ENCODE measurements at places on chromosomes 1 and 21.

DNA sequence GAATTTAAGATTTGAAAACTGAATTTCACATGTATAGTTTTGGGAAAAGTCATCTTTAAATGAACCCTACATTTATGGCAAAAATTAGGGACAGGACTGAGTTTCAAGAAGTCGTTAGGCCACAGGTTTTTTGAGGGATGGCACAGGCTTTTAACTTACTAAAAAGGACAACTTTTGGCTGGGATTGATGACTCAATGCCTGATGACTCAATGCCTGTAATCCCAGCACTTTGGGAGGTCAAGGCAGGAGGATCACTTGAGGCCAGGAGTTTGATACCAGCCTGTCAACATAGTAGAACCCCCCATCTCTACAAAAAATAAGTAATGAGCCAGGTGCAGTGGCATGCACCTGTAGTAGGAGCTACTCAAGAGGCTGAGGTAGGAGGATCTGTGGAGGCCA, 15.9 kb downstream of the UCK2 start:
- no peak for DNase-seq

DNA sequence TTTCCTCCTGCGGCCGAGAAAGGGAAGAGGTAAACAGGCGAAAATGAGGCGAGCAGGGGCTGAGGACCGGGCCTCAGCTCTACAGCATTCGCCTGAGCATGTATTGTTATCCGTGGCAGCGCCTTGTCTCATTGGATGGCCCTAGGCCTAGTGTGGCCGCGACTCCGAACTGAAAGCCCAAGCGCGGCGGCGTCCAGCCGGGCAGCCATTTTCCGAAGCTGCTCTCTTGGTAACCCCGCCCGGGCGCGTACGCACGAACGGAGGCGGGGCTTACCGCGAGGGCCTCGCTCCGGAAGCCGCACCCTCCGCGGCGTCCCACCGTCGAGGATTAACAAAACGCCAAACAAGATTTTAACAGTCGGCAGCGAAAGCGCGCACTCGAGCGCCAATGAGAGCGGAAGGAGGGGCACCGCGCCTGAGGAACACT, 797 bp upstream of the USP1 start:
- DNase-seq: peak; percentile 99

DNA sequence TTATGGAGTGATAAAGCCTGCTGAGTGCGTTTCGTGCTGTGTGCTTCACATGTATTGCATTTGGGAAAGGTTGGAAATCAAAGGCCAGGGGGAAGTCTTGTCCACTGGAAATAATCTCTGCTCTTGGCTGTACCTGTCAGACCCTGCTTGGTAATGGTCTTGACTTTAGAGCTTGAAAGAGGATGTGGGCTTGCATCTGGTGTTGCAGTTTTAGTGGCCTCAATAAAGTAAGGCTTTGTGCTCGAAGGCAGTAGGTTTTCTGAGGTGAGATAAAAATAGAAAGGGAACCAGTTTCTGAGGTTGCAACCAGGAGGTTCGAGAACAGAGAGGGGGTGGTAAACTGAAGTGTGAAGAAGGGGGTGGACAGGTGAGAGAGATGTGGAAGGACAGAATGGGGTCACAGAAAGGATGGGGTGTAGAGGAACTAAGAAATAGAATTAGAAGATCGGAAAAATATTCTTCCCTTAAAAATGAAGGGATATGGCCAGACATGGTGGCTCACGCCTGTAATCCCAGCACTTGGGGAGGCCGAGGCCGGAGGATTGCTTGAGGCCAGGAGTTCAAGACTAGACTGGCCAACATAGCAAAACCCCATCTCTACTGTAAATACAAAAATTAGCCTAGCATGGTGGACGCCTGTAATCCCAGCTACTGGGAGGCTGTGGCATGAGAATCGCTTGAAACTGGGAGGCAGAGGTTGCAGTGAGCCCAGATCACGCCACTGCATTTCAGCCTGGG, 1.5 kb downstream of the S100PBP start:
- DNase-seq: no peak

GRCh38 chr1:70427976-70428375, 16.9 kb downstream of the CTH start:
- no peak for DNase-seq

DNA sequence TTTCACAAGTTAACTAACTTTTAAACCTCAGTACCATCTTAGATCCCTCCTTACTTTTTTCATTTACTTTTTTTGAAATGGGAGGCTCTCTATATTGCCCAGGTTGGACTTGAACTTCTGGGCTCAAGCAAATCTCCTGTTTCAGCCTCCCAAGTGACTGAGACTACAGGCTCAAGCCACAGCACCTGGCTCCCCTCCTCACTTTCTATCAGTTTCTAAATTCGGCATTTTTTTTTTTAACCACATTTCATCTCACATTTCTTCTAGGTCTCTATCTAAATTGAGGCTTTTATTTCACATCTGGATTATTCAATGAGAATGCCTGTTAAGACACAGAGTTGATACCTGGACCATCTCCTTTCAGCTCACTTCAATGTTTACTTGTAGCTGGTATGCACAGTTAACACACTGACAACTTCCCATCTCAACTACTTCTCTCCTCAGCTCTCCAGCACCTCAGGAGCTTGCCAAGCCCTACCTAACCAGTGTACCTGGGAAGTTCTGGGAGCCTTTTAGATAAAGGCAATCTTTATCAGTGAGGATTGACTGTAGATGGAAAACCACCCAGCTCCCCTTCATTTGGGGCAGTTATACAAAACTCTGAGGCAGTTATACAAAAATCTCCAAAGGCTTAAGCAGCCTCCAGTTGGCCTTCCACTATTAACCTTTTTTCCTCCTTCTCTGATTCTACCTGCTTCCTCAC, 3.4 kb downstream of the USP33 start:
- DNase-seq: no peak

GRCh38 chr1:206107168-206107544, 10.0 kb downstream of the AVPR1B start:
- DNase-seq: no peak

DNA sequence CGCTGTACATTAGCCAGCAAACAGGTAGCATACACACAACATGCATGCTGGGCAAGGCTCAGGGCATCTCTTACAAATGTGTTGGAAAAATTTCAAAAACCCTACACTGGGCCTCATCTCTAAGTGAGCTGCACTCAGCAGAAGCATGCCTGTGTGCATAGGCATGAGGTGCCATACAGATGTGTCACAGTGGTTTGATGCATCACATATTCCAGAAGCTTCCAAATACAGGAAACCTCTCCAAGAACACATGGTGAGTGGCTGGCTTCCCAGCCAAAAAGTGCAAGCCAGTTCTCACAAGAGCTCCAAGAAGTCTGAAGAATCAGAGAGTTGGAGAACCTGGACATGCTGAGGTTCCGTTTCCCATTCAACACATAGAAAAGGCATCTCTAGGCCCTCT, 58.3 kb downstream of the CD46 start:
- DNase-seq: no peak

GRCh38 chr1:91427741-91428140, 23.1 kb upstream of the HFM1 start:
- no peak for DNase-seq

DNA sequence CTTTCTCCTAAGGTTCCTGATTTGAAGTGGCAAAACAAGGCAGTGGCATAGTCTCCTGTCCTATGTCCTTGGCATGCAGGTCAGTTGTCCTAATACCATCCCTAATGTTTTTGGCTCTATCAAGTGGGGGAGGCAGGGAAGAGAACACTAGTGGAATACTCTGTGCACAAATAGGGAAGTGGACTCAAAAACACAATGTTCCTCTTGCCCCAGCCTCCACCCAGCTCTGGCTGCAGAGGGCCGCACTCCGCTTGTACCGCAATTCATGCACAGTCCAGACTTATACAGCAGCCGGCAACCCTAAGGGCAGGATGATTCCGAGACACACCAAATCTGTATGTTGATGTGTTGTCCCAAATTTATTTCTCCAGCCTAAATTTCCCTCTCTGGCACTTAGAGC, 14.5 kb downstream of the PLEKHO1 start:
- DNase-seq: no peak

- no peak for DNase-seq
Observed at GRCh38 chr1:158810311-158810710, 20.8 kb upstream of the MNDA start.

DNA sequence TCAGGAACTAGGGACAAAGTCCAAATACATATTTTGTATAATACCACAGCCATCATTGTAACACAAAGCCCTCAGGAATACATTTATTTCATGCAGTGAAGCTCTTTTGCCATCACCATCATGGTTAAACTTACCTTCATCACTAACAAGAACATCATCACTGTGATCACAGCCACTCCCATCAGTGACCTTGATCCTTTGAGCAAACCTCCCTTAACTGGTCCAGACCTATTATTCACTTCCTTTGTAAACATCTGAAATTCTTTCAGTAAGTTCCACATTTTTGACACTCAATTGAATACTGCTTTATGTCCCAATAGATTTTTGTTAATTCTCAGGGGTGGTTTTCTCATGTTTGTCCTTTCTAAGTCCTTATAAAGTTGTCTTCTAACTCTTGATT, 16.2 kb upstream of the KPRP start:
- DNase-seq: no peak

DNA sequence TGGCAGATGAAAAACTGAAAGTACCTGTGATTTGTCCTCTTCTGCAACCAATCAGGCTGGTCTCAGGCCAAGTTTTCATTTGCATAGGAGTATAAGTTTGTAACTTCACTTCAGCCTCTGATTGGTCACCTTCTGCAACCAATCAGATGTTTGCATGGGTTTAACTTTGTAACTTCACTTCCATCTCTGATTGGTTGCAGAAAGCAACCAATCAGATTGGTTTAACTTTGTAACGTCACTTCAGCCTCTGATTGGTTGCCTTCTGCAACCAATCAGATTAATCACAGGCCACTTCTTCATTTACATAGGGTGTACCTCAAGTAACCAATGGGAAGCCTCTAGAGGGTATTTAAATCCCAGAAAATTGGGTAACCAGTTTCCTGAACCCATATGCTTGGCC, 18.9 kb upstream of the TUT4 start:
- DNase-seq: no peak
